ENCODE measurements at places on chromosomes 2 and 18. TPM values are rescaled to one million over a fixed set of nuclear protein-coding genes. Genes with fewer than 3 reads are reported as not detected.

- DNase-seq: no peak
These were observed 30.5 kb downstream of the MAL start for GRCh38 chr2:95056044-95056443.

Gene NEU2
- total RNA-seq: not detected

GRCh38 chr2:234869969-234870368, 81.8 kb upstream of the SH3BP4 start:
- DNase-seq: no peak

GRCh38 chr2:240857039-240858008, 11.3 kb upstream of the AGXT start:
- DNase-seq: no peak
